Fibroblast of upper back skin (primary cell): ENCODE measurements at places on chromosomes 7 and 10.

- DNase-seq, result no peak
These were observed 9.2 kb downstream of the GDF2 start for GRCh38 chr10:47331491-47331890.

GRCh38 chr7:101378751-101379174 lies 16.1 kb downstream of the COL26A1 start:
- DNase-seq, result peak; percentile 49

DNA sequence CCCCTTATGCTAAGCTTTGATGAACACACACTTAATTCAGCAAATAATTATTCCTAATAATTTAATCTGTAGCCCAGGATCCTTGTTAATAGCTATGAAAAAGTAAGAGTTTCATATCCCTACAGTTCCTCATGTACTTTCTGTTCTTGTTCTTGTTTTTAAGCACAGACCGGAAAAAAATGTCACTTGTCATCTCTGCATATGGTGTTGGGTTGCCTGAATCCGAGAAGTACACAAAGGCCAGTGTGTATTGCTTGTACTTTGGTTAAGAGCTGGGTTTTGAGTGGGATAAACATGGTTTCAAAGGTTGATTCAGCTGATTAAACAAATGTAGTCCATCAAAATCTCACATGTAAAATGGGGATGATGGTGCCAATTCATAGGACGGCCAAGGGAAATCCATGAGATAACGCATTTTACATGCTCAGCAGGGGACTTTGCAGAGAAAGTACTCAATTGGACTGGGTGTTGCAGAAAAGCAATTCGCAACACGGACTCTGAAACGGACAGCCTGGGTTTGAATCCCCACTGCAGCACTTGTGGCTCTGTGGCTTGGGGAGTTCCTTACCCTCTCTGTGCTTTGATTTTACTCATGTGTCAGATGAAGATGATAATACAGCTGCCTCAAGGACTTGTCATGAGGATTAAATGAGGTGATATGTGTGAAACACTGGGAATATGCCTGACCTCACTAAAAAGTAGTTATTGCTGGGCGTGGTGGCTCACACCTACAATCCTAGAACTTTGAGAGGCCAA lies 71.7 kb downstream of the MAP3K8 start:
- no peak for DNase-seq

GRCh38 chr10:102975483-102976379 lies 57.6 kb downstream of the CNNM2 start:
- DNase-seq, result no peak

DNA sequence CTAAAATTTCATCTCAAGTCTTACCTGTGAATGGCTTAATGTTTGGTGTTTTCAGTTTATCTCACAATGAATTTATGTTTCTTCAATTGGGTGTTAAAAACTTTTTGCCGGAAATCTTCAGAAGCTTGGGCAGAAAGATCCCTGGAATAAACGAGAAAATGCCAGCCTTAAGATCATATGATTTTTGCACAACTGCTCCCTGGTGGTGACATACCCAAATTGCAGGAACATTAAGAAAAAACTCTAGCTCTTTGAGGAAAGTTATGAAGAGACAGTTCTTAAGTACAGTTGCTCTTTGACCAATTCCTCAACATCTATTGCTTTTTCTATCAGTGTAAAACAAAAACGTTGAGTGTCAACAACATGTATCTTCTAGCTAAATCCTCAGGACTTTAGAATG lies 48.2 kb upstream of the CREB5 start:
- no peak for DNase-seq

DNA sequence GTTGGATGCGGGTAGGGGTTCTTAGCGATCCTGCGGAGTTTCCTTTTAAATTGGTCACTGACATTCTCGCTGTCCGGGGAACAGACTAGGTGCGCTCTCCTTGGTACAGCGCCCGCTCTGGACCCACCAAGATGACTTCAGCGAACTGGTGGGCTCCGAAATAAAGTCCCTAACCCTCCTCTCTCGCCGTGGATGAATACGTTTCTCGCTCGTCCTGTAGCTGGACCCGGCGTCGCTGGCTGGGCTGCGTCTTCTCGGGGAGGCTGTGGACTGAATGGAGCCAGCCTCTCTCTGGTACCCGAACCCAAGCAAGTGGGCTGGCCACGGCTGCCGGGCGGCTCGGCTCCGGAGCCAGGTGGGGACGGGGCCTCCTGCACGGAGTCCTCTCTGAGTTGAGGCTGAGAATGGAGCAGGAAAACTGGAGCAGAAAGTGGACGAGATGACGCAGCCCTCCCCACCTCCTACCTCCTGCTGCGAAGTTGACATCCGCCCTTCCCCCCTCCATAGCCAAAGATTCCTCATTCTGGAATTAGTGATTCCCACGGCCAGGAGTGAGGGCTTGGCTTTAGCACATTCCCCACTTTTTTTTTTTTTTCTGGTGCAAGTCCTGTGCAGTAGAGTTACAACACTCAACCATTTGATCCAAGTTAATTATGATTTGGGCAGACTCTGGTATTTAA lies 1.5 kb downstream of the UNC5B start:
- DNase-seq, result peak; percentile 94

DNA sequence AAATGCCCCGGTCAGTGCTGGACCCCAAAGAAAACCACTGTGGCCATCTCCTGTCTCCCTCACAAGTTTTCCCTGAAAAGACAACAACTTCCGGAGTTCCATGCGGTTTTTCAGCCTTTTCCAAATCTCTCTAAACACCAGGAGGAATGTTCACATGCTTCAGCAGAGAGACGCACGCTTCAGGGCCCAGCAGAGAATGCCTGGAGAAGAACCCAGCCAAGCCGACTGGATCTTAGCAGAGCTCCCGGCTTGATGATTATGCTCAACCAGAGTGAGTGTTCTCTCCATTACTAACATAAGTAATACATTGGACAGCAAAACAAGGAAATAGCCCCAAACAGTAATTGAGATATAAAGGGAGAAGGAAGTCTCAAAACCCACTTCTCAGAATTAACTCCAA lies 17.9 kb downstream of the PRKCQ start:
- DNase-seq, result no peak
